ENCODE measurements at places on chromosomes 2 and 18.

GRCh38 chr2:240289701-240290431 lies 145.6 kb upstream of the GPC1 start:
- DNase-seq, result no peak

GRCh38 chr2:108554528-108554927 lies 20.3 kb downstream of the LIMS1 start:
- DNase-seq, result no peak

GRCh38 chr2:158969715-158970240 lies 1.3 kb downstream of the TANC1 start:
- DNase-seq, result peak; percentile 75

DNA sequence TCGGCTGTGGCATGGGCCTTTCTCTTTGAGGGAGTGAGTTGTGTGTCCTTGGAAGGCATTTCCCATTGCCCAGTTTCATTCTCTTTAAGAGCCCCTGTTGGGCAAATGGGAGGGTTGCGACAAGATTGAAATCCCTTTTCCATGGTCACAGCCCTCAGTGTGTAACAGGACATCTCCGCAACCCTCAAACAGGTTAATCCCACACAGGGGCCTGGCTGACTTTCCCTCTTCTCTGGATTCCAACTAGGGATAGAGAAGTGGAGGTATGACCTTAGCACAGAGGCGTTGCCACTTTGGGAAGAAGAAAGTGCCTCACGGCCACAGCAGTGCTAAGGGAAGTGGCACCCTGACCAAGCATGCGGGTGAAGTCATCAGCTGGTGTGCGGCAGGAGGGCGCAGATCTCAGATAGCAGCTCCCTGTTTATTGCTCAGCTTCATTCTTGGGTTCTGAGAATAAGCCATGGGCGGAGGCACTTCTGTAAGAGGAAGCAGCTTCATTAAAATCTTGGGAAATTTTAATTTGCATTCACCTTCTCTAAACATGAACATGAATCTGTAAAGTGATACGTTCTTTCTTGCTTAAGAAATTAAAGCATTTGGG lies 256.5 kb downstream of the GBX2 start:
- DNase-seq, result no peak

GRCh38 chr2:180291060-180291459 lies 284.0 kb upstream of the CWC22 start:
- no peak for DNase-seq

GRCh38 chr2:197196541-197197180 lies 113.9 kb downstream of the ANKRD44 start:
- DNase-seq, result no peak

DNA sequence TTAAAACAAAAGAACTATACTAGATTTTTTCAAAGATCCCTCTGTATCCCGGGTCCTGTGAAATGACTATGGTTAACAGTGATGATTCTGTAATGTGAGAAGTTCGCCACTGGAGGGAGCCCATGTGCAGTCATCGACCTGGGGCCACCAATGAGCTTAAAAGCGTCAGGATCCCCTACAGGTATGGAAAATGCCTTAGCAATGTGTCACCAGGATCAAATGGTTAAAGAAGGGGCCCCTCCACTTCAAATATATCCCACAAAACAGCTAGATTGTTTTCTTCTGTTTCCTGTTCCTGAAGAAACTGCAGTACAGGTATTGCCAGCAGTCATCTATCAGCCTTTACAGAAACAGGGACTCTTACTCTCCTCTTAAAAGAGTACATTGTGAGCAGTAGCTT lies 15.3 kb downstream of the CHRNA1 start:
- DNase-seq, result peak; percentile 67

DNA sequence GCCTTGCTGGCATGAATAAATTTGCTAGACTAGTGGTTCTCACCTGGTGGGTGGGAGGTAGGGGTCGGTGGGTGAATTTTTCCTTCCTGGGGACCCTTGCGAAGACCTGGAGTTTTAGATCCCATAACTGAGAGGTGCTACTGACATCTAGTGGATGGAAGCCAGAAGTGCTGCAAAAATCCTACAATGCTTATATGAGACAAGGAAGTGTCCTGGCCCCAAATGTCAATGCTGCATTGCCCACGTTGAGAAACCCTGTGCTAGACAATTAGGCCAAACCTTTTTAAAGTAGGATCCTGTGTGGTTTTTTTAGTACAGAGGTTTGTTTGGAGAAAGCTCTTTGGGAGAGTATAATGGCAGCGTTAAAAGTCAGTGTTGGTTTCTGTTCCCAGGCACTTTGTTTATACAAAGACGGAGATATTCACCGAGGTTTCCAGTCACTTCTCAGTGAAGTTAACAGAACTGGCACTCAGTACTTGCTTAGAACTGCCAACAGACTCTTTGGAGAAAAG lies 9.6 kb downstream of the SERPINB8 start:
- DNase-seq, result peak; percentile 63

- DNase-seq, result no peak
Observed at GRCh38 chr18:63887424-63887823, at the start of gene SERPINB2. SERPINB2 (plus strand) TSS chr18:63887705; CDS start chr18:63891445, 3,740 bp downstream.

DNA sequence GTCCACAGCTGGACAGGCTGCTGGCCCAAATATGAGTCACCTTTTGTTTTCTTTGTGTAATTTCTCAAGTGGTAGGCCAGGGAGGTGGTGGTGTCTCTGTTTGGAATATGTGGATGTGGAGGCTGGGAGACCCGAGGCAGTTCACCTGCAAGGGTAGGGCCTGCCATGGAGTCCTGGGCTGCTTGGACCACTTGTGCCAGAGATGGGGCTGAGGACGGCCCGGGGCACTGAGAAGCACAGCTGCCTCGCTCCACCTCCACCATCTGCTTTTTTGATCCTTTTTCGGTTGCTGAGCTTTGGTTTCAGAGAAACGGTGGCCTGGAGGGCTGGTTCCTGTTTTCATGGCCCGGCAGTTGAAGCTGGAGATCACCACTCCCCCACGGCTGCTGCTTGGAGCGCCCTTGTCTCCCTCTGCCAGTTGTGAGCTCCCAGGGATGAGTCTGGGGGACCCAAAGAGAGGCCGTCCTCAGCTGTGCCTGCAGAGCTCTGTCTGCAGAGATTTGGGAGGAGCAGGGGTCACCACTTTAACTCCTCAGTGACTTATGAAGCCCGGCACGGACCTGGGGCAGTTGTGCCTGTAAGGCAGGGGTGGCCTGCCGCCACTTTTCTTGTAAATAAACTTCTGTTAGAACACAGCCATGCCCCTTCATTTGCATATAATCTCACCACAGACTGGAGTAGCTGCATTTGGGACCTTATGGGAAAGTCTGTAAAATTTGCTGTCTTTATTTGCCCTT lies 67.6 kb upstream of the MCFD2 start:
- DNase-seq, result no peak

DNA sequence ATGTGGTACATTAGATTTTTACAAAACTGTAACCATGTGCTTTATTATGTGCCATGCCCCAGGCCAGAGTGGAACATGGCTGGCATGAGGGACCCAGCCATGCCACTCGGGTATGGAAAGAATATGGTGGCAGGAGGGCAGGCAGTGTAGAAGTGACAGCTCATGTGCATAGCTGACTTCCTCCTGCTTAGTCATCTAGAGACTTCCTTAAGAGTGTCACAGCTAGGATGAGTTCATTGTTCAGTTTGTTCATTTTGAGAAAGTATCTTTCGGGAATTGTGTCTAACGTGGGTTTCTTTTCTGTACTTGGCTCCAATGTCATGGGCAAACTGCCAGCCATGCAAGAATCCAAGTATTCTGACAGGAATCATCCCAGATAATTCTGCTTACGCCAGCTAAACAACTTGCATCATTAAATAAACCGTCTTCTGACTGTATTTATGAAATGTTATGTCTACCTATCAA lies 94.3 kb upstream of the ITGB6 start:
- DNase-seq, result no peak

DNA sequence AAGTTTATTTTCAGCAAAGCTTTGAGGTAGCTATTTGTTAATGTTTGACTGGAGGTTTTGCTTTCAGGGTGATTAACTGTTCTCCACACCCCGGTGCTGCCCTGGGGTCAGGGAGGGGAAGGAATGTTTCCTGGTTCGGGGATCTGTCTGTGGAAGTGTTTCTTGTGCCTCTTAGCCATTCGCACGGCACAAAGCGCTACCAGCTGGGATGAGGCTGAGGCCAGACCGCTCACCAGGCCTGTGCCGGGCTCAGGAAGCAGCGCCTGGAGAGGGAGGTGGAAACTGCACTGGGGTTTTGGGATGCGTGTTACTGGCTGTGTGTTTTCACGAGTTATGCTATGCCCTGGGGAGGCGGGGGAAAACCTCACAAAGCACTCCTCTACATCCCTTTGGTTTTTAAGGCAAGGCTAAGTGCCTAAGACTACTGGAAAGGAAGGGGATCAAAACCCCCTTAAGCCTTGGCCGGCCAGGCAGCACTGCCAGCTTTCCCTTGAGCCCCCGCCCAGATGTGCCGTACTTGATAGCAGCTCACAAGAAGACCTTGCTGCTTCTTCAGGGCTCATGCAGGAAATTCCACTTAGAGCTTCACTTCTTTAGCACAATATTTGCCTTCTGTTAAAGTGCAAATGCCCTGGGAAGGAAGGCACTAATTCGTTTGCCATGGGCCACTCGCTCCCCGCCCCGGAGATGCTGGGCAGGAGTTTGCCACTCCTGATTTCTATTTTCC lies 65.7 kb upstream of the CNGA3 start:
- peak; percentile 53 for DNase-seq

GRCh38 chr2:158072361-158072760 lies 29.3 kb upstream of the UPP2 start:
- no peak for DNase-seq

GRCh38 chr2:116754381-116755101 lies 1060.0 kb upstream of the DDX18 start:
- peak; percentile 66 for DNase-seq

DNA sequence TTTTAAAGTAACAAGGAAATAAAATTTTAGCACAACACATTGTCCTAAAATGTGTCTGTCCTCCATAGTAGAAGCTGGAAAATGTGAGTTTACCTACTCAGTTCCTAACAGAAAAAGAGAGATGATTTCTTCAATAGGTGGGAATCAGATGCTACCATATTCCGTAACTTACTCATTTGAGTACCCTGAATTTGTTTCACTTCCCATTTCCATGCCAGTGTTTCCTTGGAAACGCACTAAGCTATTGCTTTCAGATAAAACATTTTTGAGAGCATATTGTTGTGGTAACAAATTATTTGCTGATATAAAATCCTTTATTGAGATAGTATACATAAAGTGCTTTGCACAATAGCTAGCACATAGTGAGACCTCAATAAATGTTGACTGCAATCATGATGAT lies 137.5 kb upstream of the BARD1 start:
- no peak for DNase-seq

DNA sequence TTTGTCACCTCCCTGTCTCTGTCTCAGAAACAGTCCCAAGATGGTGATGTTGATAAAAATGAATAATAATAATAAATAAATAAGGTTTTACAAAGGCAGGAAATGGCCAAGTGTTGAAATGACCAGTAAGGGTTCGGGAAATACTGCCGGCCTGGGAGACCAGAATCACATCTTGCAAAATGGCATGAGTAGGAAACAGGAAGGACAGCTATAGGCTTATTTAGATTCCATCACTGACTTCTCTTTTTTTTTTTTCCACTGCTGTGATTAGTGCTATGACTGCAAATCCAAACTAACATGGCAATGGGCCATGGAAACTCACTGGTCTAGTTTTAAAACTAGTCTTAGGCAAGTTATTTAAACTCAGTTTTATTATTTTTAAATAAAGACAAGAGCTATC lies 60.6 kb downstream of the SCN1A start:
- no peak for DNase-seq

DNA sequence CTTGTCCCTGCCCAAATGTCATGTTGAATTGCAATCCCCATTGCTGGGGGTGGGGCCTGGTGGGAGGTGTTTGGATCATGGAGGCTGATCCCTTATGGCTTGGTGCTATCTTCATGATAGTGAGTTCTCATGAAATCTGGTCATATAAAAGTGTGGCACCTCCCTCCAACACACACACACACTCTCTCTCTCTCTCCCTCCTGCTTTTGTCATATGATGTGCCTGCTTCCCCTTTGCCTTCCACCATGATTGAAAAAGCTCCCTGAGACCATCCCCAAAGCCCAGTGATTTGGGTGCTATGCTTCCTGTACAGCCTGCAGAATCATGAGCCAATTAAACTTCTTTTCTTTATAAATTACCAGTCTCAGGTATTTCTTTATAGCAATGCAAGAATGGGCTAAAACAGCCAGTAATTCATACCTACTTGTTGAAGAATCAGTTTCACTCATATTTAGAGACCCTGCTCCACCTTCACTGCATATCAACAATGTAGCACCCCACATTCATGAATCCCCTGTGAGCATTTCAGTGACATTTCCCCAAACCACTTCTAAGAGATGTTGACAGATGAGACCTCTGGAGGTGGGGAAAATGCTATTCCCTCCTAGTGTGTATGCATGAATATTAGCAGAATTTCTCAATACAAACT lies 54.8 kb upstream of the STK17B start:
- DNase-seq, result no peak

DNA sequence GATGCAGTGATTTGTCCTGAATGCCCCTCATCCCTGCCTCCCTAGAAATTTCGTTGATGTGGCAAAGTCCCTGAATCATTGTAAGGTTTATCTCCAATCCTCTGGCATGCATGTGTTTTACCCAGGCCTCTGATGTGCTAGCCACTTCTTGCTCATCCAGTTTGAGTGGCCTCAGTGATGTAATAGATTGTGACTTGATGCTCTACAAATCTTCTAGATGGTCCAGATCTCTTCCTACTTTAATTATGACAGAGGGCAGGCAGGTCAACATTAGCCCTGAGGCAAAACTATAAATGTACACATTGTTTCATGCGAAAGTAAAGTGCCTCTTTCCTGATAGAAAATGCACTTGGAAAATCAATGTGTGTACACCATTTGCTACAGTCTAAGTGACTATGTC lies 54.5 kb downstream of the LONRF2 start:
- peak; percentile 45 for DNase-seq

- no peak for DNase-seq
Observed at GRCh38 chr2:172813314-172813888, 77.8 kb downstream of the RAPGEF4 start.

DNA sequence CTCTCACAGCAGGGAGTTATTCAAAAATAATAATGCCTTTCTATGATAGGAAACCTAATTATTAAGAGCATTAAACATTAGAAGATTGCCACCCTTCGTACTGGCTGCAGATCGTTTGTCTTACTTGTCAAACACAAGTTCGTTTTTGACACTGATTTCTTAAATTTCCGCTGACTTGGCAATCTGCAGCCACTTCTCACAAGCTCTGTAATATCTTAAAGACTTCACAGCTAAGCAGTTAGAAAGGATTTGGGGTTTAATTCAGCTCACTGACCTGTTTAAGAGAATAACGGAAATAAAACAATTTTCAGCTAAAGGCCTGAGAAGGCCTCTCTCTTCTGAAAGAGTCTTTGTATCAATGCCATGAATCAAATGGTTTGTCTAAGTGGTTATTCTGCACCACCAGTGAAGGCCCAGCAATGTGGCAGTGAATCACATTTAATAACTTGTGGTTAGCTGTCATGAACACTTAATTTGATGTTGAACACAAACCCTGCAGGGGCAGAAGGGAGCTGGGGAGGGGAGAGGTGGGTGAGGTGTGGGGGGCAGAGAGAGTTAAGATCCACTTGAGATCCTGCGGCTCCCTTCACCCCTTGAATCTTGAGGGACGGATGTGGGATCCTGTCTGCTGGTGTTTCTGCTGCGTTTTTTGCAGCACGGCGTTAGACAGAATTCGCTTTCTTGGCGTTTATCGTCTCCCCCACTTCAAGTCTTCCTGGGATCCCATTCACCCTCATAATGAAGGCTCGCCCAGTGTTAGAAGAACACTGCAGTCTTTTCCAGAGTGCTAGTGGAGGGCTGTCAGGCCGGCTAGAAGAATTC lies 145.4 kb upstream of the SATB2 start:
- DNase-seq, result no peak

- no peak for DNase-seq
Observed at GRCh38 chr2:211690736-211691135, 847.9 kb downstream of the ERBB4 start.

Measured in retina (tissue), 1 donor.